PC-9 (cell line): ENCODE measurements at places on chromosomes 1 and 21. TPM values are rescaled to one million over a fixed set of nuclear protein-coding genes. Genes with fewer than 3 reads are reported as not detected.

Gene NKAIN1
- total RNA-seq = 0.96 TPM in 1 of 2 replicates, not detected in the other

GRCh38 chr1:153493343-153493960 is 33.0 kb upstream of the S100A7 start:
- H3K27me3 ChIP-seq = no peaks in the 10 kb centered on the region
- DNase-seq = no peak
- H3K36me3 ChIP-seq = no peaks in the 10 kb centered on the region
- peaks cover 22% of the 10 kb centered on the region for H3K4me1 ChIP-seq
- no peak overlapping the region for H3K27ac ChIP-seq

- H3K27ac ChIP-seq = no peak overlapping the region
- no peaks in the 10 kb centered on the region for H3K36me3 ChIP-seq
- no peaks in the 10 kb centered on the region for H3K4me1 ChIP-seq
- DNase-seq = no peak
- H3K4me3 ChIP-seq = no peak overlapping the region
These were observed 123.3 kb downstream of the GRIK3 start for GRCh38 chr1:36910886-36911540.

DNA sequence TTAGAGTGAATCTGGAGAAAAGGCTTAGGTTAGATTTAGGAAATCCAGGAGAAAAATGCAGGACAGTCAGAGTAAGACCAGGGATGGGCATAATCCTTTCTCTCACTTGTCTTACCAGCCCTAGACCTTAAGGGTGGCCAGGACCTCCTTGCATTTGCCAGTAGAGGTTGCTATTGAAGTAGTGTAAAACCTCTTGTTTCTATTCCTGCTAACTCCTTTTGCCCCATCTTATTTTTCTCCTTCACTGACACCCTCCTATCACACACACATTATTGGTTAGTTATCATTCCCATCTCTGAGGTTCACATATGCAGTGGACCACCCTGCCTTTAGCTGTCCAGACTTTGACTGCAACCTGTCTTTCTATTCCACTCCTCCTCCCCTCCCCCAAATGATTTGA is 75.0 kb upstream of the MACF1 start:
- no peak for DNase-seq
- H3K36me3 ChIP-seq = no peaks in the 10 kb centered on the region
- H3K4me1 ChIP-seq = peaks cover 84% of the 10 kb centered on the region
- H3K27me3 ChIP-seq = no peaks in the 10 kb centered on the region
- H3K27ac ChIP-seq = peak overlapping the region; percentile 83

DNA sequence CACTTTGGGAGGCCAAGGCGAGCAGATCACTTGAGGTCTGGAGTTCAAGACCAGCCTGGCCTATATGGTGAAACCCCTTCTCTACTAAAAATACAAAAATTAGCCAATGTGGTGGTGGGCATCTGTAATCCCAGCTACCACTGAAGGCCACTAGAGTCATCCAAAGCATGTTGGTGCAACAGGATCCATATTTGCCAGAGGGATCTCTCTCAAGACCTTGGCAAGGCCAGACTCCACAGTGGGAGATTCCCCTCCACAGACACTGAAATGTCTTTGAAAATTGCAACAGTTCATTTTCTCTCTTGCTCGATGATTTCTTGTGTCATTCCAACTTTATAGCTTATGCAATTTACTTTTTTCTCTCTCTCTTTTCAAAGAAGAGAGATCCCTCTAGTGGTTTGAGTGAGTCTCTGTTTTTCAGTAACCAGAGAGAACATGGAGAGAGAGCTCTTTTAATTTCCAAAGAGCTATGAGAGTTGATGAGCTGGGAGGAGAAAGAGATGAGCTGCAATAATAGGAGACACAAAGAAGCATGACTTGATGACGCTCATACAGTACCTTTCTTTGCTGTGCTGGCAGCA is 176.8 kb upstream of the USP25 start:
- no peak overlapping the region for H3K4me3 ChIP-seq
- DNase-seq = peak; percentile 37
- no peaks in the 10 kb centered on the region for H3K4me1 ChIP-seq
- no peaks in the 10 kb centered on the region for H3K36me3 ChIP-seq

Gene UBE2Q1
- total RNA-seq = 52.8 and 63.3 TPM in 2 replicates

DNA sequence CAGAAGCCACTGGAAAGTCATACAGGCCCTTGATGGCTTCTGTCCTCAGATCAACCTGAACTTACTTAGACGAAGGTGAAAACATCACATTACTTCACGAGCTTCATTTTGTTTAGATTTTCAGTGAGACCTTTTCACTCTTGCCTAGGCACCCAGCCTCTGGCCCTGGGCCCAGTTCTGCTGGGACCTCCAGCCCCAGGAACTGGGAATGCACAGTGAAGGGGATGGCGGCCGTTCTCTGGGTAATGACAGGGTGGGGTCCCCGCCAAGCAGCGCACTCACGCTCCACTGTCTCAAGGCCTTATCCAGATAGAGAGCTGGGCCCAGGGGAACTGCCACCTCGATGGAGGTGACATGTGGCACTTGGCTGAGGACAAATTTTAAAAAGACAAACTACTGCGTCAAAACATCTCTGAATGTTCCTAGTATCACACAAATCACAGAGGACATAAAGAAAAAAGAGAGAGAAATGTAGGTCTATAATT is 54.8 kb downstream of the NPHP4 start:
- H3K4me3 ChIP-seq = no peak overlapping the region
- H3K27ac ChIP-seq = no peak overlapping the region
- no peaks in the 10 kb centered on the region for H3K36me3 ChIP-seq
- DNase-seq = no peak
- no peaks in the 10 kb centered on the region for H3K27me3 ChIP-seq
- H3K4me1 ChIP-seq = no peaks in the 10 kb centered on the region

- no peak overlapping the region for H3K4me3 ChIP-seq
- H3K27ac ChIP-seq = no peak overlapping the region
- no peaks in the 10 kb centered on the region for H3K27me3 ChIP-seq
- H3K4me1 ChIP-seq = 0 out of 2 replicates have a peak, but pooled peaks cover 5% of the 10 kb centered on the region
These were observed 47.6 kb downstream of the BACH1 start for GRCh38 chr21:29346281-29346680.

DNA sequence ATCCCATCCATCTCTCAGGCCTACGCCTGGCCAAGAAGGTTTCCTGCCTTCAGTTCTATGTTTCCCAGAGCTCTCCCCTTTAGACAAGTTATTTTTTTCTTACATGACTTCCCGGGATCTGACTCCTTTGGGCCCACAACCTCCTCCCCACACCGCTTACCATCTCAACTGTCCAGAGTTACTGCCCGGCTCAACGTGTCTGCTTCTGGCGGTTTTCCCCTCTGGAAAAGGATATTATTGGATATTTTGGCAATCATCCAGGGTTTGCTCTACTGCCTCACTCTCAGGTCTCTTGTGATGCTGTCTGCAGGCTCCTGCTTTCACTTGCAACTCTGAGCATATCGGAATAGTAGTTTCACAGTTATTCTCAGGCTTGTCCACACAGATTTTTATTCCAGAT is 318.2 kb upstream of the CAMK1G start:
- DNase-seq = no peak
- no peak overlapping the region for H3K4me3 ChIP-seq
- H3K27me3 ChIP-seq = no peaks in the 10 kb centered on the region
- H3K27ac ChIP-seq = no peak overlapping the region
- no peaks in the 10 kb centered on the region for H3K36me3 ChIP-seq
- peaks cover 13% of the 10 kb centered on the region for H3K4me1 ChIP-seq

Gene PPIAL4G
- not detected in 2 replicates for total RNA-seq
